ENCODE measurements at places on chromosomes 1 and 21.

DNA sequence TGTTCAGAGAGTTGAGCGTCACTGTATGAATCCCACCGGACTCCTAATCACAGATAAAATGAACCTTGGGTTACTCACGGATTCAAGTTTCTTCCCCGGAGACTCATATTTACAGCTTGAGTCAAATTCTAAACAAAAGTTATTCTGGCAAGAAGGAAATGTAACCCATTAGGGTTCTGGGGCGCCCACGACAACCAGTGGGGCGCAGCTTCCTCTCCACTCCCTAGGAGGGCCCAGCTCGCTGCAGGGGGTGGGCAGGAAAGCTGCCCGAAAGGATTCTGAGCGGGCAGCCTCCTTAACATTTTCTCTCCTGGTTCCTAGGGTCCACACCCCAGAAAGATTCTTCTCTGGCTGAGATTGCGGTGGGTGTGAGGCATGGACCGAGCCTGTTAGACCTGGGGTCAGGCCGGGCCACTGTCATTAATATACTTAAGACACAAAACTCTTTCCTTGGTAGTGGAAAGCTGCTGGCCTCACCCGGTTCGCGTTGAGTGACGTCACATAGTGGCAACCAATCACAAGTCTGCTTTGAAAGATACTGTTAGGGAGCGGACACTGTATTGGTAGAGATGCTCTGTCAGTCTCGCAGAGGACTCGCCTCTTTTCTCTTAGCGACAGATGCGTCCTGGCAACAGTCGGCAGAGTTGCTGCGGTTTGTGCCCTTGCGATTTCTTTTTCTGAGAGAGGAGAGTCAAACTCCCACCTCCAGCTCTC, 13.6 kb upstream of the MCOLN3 start:
- H3K36me3 ChIP-seq, result no peaks in the 10 kb centered on the region
- H3K4me3 ChIP-seq, result peak overlapping the region; percentile 44
- H3K27ac ChIP-seq, result peak overlapping the region; percentile 33
- no peaks in the 10 kb centered on the region for H3K4me1 ChIP-seq
- peak; percentile 94 for DNase-seq
- H3K27me3 ChIP-seq, result no peaks in the 10 kb centered on the region

DNA sequence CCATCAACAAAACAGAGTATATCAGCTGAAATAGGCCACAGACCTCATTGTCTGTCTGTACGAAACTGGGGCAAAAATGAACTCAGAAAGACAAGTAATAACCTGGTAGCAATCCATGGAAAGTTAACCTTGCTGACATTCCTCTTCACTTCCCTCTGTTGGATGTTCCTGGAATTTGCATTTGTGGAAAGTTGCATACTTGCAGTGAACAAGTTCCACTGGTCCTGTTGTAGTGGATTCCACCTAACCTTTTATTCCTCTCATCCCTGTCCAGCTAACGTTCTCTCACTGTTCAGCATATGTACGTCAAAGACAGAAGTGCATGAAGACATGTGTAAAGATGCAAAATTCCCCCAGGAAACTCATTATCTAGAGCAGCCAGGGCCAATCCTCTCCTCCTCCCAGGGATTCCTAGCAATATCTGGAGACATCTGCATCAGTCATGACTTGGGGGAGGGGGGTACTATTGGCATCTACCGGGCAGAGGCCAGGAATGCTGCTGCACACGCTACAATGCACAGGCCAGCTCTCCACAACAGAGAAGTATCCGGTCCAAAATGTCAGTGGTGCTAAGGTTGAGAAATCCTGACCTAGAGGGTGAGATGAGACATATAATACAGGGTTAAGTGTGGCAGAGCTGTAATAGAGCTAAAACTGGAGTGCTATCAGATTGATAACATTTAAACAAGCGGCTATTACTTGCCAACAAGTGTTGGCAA, 8.2 kb downstream of the LPAR3 start:
- H3K36me3 ChIP-seq, result no peaks in the 10 kb centered on the region
- H3K27ac ChIP-seq, result no peak overlapping the region
- no peak overlapping the region for H3K4me3 ChIP-seq
- no peak for DNase-seq
- H3K4me1 ChIP-seq, result peaks cover 12% of the 10 kb centered on the region

DNA sequence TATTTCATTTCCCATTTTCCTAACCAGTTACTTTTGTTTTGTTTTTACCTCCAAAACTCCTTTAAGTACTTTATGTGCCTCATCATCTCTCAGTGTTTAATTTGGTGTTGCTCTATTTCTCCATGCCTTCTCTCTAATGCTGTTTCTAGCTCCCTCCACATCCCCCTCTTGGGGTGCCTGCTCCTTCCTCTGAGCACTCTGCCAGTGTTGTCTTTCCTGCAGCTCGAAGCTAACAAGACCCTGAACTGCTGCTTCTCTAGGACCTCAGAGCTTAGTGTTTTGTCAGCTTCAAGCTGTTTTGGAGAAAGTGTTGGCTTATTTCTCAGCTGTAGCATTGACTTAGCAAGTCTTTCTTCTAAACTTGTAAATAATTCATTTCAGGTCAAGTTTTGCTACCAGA, 290.6 kb downstream of the DPYD start:
- H3K27ac ChIP-seq, result no peak overlapping the region
- H3K27me3 ChIP-seq, result no peaks in the 10 kb centered on the region
- H3K36me3 ChIP-seq, result no peaks in the 10 kb centered on the region
- no peak overlapping the region for H3K4me3 ChIP-seq

DNA sequence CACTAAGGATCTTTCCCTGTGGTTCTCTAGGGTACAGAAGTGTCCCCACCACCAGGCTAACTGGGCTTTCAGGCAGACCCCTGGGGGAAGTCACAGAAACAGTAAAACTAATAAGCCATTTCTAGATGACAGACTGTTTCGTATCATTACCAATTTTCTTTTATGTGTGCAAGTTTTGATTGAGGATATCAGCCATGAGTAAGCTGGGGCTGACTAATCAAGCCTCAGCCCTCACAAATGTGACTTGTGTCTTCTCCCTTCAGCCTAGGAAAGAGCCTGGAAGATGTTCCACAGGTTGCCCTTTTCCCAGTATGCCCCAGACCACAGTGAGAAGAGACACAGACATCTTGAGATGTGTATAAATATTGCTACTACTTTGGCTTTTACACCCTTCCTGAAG, 10.5 kb downstream of the PTGFRN start:
- H3K36me3 ChIP-seq, result no peaks in the 10 kb centered on the region
- H3K4me1 ChIP-seq, result peaks cover 55% of the 10 kb centered on the region
- DNase-seq, result no peak
- no peaks in the 10 kb centered on the region for H3K27me3 ChIP-seq
- no peak overlapping the region for H3K4me3 ChIP-seq

DNA sequence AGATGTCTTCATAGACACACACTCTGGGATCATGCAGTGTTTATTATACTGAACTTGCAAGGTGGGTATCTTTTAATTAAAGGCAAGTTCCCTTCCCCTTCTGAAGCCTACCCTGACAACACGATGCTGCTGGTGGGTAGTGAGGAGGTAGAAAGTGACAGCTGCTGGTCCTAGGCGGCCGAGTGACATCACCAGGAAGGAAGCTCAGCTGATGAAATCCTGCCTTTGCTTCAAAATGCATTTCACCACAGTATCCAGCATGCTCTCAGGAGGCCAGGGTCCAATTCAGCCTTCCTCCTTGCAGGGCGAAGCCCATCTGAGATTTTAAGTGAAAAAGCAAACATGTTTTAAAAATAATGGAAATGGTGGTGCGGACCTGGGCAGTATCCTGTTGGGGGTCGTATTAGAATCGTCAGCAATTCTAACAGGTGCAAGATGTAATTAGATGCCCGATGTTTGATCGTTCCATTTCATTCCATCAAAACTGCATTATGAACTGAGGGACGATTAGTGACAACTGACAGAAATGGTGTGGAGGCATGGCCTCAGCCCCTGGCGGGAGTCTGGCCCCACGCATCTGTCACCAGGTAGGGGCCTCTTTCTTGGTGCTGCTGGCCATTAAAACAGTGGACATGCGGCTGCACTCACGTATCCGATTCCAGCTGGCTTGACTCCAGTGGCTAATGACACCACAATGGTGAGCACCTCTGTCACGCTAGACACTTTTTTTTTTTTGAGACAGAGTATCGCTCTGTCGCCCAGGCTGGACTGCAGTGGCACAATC, 324.8 kb upstream of the C1orf174 start:
- no peaks in the 10 kb centered on the region for H3K36me3 ChIP-seq
- H3K4me1 ChIP-seq, result no peaks in the 10 kb centered on the region
- DNase-seq, result no peak
- H3K27ac ChIP-seq, result no peak overlapping the region
- H3K4me3 ChIP-seq, result no peak overlapping the region
- H3K27me3 ChIP-seq, result peaks cover 2% of the 10 kb centered on the region

DNA sequence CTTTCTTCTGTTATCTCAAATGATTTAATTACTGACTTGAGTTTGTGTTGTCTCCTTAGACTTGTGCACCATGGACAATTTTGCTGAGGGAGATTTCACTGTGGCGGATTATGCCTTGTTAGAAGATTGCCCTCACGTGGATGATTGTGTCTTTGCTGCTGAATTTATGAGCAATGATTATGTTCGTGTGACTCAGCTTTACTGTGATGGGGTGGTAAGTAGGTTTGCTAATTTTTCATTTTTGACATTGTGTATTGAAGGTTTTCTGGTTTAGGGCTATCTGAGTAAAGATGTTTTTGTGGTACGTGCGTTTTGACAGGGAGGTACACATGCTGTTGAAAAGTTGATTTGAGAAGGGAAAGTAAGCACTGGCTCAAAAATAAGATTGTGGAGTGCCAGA, 14.1 kb downstream of the TTC3 start:
- no peaks in the 10 kb centered on the region for H3K36me3 ChIP-seq
- peaks cover 11% of the 10 kb centered on the region for H3K4me1 ChIP-seq
- H3K4me3 ChIP-seq, result no peak overlapping the region
- DNase-seq, result no peak
- no peak overlapping the region for H3K27ac ChIP-seq
- no peaks in the 10 kb centered on the region for H3K27me3 ChIP-seq

- no peak for DNase-seq
- H3K36me3 ChIP-seq, result no peaks in the 10 kb centered on the region
- no peak overlapping the region for H3K4me3 ChIP-seq
- peak overlapping the region; percentile 24 for H3K27ac ChIP-seq
Measured at GRCh38 chr1:110673805-110674336, 869 bp downstream of the KCNA3 start.
